ENCODE measurements at places on chromosomes 12 and 14. TPM values are rescaled to one million over a fixed set of nuclear protein-coding genes. Genes with fewer than 3 reads are reported as not detected.

- peaks cover 3% of the 10 kb centered on the region for H3K27me3 ChIP-seq
These were observed 153.3 kb upstream of the PARP11 start for GRCh38 chr12:4026517-4026916.

GRCh38 chr14:68574906-68575305 lies 218.0 kb downstream of the ZFP36L1 start:
- H3K27ac ChIP-seq, result no peak overlapping the region
- DNase-seq, result no peak
- H3K4me1 ChIP-seq, result no peaks in the 10 kb centered on the region

GRCh38 chr12:48263617-48264016 lies 60.5 kb upstream of the OR10AD1 start:
- no peak overlapping the region for H3K4me3 ChIP-seq
- no peak for DNase-seq
- H3K27ac ChIP-seq, result no peak overlapping the region
- H3K27me3 ChIP-seq, result peaks cover 28% of the 10 kb centered on the region

Gene PTPRO
- 0.22 TPM for total RNA-seq

Measured in activated T-helper 1 cell treated with anti-CD3 and anti-CD28 coated beads, Interleukin-12 subunit alpha, Interleukin-12 subunit beta, Interleukin-2, Interleukin-4 antibody, amounts not matched to agents 30 ng/mL and 10 ng/mL and 1 ng/mL, durations not matched to agents 14 hours and 24 hours and 36 hours (primary cell).